ENCODE measurements at places on chromosomes 1 and 21.

GRCh38 chr1:214017191-214017982 lies 29.6 kb downstream of the PROX1 start:
- no peak for DNase-seq

GRCh38 chr1:8858888-8859706 lies 19.4 kb downstream of the ENO1 start:
- no peak for DNase-seq

DNA sequence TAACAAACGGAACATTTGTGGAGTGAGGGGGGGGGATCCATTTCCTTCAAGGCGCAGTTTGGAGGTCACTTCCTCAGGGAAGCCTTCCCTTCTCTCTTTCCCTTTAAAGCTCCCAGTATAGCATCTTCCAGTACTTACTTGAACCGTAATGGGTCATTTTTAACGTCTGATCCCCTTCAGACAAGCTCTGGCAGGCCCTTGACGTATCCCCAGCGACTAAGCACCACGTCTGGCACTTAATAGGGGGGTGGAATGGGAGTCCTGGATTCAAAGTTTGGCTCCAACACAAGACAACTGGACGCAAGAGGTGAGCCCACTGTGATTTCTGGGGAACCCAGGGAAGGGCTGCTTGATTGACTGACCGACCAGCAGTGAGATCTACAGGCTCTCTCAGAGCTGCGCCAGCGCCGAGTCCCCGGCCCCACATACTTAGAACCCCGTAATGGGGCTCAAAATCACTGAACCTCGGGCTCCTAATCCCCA lies 441 bp downstream of the YARS1 start:
- no peak for DNase-seq

DNA sequence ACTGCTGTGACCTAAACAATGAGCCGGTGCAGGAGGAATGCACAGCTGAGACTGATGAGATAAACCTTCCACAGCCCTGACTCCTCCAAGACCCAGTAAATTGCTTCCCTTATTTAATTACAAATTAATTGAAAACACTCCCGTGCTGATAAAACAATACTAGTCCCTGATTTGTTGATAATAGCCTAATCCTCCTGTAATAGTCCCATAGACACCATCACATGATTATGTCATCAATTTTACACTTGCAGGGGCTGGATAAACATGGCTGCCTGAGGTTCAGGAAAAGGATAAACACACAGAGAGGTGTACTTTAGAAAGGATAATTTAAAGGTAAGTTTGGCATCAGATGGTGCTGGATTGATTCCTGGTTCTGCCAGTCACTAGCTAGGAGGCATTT lies 84.6 kb upstream of the SPAG17 start:
- no peak for DNase-seq

GRCh38 chr1:82177192-82177591 lies 376.5 kb downstream of the ADGRL2 start:
- DNase-seq: no peak

- DNase-seq: no peak
These were observed 893.5 kb downstream of the LTN1 start for GRCh38 chr21:28099001-28099705.

GRCh38 chr1:201054091-201054543 lies 30.6 kb upstream of the KIF21B start:
- DNase-seq: no peak

DNA sequence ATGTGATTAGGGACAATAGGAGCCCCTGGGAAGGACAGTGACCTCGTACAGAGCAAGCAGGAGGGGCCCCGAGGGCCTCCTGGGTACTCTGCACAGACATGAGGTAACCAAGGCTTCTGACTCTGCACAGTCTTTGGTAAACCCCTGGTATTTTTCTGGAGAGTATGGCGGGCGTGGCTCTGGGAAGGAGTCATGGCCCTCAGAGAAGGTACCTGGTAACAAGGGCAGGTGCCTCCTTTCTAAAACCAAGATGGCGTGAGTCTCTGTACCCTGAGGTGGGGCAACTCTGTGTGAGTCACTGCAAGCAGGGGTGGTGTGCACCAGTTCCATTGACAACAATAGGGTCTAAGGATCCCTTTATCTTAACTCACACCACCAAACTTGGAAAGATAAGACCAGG lies 39.9 kb upstream of the SLC19A1 start:
- no peak for DNase-seq

- no peak for DNase-seq
These were observed 22.9 kb downstream of the OVGP1 start for GRCh38 chr1:111404588-111404987.

- no peak for DNase-seq
These were observed 41.1 kb downstream of the NGF start for GRCh38 chr1:115296981-115297380.

All from GOT3 (cell line).